Stimulated activated CD4-positive, alpha-beta T cell treated with anti-CD3 and anti-CD28 coated beads, Interleukin-15, amount 100 ng/mL, for 1 hour (primary cell): ENCODE measurements at places on chromosomes 6 and 20.

GRCh38 chr20:46720776-46721425 is 11.5 kb downstream of the SLC2A10 start:
- no peak for DNase-seq

DNA sequence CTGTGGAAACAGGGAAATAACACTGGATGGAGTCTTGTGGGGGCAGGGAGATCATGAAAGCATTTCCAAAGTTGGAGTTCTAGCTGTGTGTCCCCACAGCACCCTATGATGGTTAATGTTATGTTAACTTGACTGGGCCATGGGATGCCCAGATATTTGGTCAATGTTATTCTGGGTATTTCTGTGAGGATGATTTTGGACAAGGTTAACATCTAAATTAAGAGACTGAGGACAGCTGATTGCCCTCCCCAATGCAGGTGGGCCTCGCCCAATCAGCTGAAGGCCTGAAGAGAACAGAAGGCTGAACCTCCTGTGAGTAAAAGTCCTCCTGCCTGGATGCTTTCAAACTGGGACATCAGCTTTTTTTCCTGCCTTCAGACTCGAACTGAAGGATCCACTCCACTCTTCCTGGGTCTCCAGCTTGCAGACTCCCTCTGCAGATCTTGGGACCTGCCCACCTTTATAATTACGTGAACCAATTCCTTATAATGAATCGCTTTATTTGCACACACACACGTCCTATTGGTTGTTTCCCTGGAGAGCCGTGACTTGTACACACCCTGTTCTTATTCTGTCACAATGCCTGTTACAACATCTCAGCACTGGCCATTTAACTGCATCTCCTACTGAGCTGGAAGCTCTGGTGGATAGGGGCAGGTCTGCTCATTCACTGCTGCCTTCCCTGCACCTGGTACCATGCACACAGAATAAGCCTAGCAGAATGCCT is 99.5 kb upstream of the IYD start:
- DNase-seq: no peak

DNA sequence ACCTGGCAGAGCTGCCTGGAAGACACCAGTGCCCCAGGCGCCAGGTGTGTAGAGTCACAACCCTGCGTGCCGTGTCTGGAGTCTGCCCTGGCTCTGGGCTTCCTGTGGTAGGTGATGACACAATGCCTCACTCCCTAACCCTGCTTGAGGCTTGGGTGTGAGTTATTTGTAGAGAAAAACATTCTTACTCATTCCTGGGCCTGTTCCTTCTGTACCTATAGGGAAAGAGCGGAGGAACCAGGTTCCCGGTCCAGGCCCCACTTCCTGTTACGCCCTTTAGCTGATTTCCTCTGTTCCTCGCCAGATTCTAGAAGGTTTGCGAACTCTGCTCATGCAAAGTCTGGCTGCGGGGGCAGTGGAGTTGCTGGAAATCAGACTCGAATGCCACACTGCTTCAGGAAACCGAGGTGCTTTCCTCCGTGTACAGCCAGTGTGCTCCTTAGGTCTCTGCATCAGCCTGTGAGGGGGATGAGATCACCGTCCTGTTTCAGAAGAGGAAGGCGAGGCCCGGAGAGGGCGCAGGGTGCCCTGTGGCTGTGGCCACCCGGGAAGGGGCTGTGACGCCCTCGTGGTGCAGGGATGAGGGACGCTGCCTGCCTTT is 67.1 kb upstream of the DUSP22 start:
- peak; percentile 26 for DNase-seq

DNA sequence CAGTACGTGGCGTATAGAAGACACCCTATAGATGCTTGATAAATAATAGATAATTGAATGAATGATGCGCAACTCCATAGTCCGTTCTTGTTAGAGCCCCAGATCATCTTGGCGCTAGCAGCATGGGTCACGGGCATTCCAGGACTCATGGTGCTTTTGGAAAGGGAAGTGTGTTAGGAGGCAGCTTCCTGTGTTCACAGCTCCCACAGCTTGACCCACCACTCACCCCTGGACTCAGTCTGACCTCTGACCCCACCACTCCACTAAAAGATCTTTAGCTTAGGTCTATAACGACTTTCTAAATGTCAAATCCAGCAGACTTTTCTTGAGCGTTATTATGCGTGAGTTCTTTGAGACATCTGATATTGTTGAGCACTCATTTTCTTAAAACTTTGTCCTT is 35.8 kb upstream of the KIF16B start:
- DNase-seq: no peak

- no peak for DNase-seq
Observed at GRCh38 chr6:71395731-71396409, 107.3 kb downstream of the OGFRL1 start.

- DNase-seq: no peak
Observed at GRCh38 chr6:150328744-150329405, 39.9 kb upstream of the IYD start.

DNA sequence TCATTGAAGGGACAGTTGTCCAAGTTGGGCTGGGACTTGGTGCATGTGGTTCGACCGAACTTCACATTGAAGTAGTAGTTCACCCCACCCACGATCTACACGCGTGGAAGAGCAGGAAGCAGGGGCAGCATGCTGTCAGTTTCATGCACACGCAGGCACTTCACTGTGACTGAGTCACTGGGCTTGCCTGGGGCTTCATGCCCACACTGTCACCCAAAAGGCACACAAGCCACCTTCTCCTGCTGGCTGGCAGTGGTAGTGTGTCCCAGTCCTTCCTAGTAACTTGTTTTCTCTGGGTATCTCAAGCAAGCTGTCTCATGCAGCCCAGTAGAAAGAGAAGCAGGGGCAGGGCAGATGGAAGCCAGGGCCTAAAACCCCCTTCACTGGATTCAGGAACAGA is 2.0 kb downstream of the CST5 start:
- DNase-seq: no peak

- DNase-seq: no peak
Observed at GRCh38 chr6:122276637-122277036, 122.8 kb upstream of the HSF2 start.

GRCh38 chr6:34295721-34296120 is 46.9 kb upstream of the SMIM29 start:
- DNase-seq: no peak

DNA sequence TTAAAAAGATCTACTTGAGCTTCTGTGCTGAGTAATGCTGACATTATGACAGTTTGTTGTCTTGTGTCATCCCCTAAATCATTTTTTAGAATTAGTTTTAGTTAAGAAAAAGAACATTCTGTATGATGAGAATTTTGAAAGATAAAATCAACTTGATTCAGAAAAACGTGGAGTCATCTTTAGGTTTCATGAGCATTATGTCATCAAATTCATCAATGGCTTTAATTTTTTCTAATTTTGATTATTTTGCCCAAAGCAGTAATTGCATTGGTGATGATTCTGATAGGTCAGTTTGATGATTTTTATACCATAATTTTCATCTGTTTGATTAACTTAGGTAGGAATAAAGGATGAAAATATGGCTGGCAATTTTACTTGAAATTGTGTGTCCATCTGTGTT is 26.6 kb upstream of the ADGRF4 start:
- DNase-seq: no peak

GRCh38 chr6:106309766-106310373 is 15.7 kb downstream of the ATG5 start:
- no peak for DNase-seq

DNA sequence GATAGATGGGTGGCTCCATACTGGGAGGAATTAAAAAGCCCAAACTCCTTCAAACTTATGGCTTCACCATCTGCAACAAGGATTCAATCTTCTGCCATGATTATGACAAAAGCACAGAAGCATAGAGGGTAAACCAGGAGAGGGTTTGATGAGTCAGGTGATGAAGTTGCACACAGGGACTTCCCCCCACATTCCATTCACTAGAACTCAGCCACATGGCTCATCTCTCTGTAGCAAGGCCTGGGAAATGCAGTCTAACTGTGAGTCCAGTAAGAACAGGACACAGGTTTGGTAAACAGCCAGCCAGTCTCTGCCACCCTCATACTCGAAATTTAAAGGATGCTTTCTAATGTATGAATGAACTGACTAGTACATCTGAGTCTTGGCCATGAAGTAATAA is 142.9 kb downstream of the HIVEP2 start:
- DNase-seq: no peak

- no peak for DNase-seq
Observed at GRCh38 chr20:61193164-61193563, 58.9 kb upstream of the CDH4 start.

- no peak for DNase-seq
Observed at GRCh38 chr6:89355511-89356194, 3.1 kb upstream of the UBE2J1 start.

DNA sequence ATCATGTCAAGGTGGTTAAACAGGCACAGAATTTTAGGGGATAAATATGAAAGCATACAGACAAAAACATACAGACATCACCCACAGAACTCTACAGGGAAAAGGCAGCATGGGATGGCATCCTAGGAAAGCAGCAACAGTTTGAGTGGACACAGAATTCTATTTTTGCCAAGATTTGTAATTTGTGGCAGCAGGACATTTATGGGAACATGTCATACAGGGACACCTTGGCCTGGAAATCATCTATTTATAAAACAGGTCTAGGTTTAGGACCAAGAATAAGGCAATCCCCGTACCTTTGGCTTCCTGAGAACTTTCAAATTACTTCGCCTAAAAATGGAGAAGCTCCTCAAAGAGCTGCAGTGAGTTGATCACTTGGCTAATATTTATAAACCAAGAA is 17.5 kb downstream of the ARHGAP18 start:
- no peak for DNase-seq

DNA sequence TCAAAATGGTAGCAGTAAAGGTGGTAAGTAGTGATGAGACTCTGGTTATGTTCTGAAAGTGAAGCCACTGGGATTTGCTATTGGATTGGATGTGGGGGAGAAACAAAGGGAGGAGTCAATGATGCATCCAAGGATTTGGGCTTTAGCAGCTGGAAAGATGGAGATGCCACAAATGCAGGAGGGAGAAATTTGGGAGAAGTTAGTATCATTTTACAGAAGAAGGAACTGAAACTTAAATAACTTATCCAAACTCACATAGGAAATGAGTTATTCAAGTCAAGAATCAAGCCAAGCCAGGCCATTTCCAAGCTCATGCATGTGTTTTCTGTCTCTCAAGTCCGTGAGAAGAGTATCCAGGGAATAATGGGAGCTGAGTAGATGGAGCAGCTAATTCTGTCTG is 155.1 kb upstream of the TNFAIP3 start:
- no peak for DNase-seq

DNA sequence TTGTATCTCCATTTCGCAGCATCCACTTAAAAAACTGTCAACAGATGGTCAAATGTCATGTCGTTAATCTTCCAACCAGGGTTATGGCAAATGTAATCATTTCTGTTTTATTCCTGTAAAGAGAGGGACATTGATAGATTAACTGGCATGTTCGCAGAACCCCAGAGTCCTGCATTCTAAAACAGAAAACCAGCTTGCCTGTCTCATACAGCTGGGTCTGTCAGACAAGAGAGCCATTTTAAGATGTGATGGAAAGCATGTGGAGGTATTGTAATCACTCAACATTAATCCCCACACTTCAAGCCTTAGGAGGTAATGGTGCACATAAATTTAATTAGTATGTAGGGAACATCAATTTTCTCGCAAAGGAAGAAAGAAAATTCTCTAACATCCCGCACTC is 4.4 kb downstream of the SMLR1 start:
- no peak for DNase-seq

DNA sequence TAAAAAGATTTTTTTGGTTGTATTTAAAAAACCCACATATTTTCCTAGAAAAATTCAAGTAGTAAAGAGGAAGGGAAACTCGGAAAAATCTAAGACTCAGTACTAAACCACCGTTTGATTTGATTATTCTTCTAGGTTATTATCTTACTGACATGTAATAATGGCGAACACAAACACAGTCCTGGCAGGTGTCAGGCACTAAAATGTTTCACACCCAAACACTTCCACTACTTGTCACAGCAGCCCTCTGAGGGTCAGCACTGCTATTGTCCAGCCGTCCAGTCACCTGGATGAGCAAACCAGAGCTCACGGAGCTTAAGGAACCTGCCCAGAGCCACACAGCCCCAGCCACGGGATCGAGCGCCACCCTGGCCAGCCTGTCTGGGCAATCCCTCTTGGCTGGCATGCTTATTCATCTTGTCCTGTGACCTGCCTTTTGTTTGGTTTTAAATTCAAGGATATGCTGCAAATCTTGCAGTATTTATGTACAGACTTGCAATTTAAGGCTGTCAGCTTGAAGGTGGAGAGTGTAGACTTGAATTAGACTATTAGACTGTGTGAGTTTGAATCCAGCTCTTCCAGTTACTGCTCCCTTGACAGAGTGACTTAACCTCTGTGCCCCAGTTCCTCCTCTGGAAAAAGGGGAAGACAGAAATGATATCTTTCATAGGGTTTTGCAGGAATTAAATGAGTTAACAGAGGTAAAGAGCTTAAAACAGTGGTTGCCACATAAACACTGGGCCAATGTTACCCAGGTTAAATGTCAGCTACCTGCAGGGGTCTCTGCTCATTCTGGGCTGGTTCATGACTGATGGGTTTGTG is 82.2 kb downstream of the CDYL start:
- no peak for DNase-seq

GRCh38 chr6:161318456-161318855 is 44.6 kb upstream of the AGPAT4 start:
- no peak for DNase-seq

DNA sequence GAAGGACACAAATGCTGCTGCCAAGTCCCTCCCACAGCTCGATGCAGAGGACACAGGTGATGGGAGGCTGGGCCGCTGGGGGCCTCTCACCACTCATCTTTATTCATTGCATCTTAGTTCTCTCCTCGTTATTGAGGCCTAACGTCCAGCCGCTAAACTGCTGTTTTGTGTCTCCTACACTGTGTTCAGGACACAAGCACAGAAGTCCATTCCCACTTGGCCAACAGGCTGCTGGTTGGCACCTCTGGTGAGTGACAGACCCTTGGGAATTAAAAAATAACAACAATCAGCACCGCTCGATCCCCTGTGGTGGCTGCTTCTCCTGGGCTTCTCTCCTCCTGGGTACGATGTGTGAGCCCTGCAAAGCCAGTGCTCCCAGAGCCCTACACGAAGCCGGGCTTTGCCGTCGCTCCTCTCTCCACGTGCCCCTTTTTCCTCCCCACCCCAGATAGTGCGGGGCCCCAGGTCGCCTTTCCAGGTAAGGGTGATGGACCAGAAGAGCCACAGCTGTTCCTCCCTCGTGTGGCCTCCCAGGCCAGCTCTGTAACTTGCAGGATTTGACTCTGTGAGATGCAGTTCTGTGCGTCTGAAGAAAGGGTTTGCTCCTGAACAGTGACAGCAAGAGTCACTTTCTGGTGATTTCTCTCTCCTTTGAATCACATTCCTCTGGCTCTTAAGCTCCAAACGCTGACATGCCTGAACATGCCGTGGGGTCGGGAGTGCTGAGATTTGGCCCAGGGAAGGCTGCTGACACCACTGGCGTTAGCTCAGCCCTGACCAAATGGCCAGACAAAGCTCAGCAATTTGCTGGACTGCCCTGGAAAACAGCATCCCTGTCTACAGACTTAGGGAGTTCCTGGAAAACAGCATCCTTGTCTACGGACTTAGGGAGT is 59.3 kb downstream of the DLL1 start:
- DNase-seq: no peak

- no peak for DNase-seq
Observed at GRCh38 chr20:1295276-1295930, 29.3 kb downstream of the SNPH start.
